ENCODE measurements at places on chromosomes 4 and X.

DNA sequence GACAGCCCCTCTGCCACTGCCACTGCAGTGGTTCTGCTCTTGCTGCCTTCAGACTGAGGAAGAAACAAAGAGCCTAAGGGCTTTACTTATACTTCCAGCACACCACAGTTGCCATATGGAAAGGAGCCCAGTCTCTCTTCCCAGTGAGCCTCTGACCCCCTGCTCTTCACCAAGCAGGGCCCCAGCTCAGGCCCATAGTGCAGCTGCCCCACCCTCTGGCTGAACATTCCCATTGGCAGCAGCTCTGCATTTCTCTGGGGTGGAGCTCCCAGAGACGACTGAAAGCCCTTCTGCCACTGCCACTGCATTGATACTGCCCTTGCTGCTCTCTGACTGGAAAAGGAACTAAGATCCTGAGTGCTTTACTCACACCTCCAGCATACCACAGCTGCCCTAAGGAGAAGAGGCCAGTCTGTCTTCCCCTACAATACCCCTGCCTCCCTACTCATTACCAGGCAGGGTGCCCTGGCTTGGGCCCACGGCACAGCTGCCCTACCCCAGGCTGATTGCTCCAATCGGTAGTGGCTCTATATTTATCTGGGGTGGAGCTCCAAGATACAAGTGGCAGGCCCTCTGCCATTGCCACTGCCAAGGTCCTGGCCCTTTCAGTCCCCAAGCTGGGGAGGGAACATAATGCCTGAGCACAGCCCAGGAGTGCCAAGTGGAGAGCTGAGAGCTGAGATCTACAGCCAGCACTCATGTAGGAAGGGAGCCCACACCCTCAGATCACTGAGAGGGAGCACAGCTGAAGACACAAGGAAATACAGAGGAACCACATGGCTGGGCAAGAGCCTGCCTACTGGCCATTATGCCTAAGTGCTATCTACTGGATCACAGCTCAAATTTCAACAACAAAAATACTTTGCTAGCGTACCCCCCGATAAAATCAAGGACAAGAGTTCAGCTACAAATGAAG, 36.0 kb downstream of the AWAT2 start:
- no peak for DNase-seq

DNA sequence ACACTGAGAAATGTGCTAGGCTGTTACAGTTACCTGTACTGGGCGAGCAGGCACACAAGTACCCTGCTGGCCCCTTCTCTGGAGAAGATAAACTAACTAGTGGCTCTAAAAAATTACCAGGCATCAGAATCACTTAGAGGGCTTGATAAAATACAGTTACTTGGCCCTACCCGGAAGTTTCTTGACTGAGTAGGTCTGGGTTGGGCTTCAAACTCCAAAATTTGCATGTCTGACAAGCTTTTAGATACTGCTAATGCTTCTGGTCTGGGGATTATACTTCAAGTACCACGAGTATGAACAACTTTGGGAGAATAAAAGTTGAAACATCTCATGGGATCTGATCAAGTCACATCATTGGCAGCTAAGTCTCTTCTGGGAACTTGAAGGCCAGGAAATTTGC, 30.8 kb downstream of the CEP135 start:
- no peak for DNase-seq

DNA sequence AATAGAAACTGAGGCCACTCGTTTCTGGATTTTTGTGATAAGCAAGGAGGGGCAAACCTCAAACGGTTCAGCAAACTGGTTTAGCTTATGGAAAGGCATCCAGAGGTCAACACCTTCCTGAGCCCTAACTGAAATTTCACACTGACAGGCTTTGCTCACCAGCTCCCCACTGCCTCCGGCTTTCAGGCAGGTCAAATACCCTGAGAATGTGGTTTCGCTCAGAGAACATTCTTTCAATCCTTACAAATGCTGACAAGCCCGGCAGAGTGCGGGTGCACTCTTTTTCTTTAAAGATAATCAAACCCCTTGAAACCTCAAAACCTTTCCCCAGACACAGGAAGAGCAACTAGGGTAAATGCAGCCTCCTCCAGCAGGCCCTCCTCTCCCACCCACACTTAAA, 41.5 kb downstream of the CD40LG start:
- DNase-seq = no peak

DNA sequence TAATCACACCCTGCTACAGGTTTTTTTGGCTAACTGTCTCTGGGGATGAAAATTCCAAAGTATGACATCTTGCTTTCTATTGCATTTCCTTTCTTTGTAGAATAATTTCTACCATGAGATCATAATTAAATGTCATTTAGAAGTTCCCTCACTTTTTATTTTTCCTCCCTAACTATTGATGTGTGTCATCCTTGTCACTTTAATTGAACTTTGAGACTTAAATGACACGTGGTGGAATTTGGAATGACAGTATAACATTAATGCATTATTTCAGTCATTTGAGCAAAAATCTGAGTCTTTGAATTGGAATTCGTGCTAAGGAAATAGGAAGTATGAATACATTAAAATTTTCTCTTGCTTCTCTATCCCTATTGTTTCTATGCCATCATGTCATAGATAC, 745.4 kb downstream of the PDHA2 start:
- DNase-seq = no peak

GRCh38 chr4:152073351-152074087, 312.7 kb upstream of the GATB start:
- no peak for DNase-seq

- no peak for DNase-seq
These were observed 24.2 kb downstream of the KLHL15 start for GRCh38 chrX:24002792-24003191.

Measured in effector memory CD4-positive, alpha-beta T cell (primary cell).